ENCODE measurements at places on chromosomes 3 and 15.
A peak's percentile ranks its signal among the peaks of the same experiment; 100 is the strongest.

GRCh38 chr3:151430821-151431484 lies 29.9 kb downstream of the IGSF10 start:
- DNase-seq = peak; percentile 71

- DNase-seq = no peak
Observed at GRCh38 chr3:45185461-45185860, 39.3 kb upstream of the CDCP1 start.

- no peak for DNase-seq
Observed at GRCh38 chr3:135083756-135084155, 288.7 kb downstream of the EPHB1 start.

DNA sequence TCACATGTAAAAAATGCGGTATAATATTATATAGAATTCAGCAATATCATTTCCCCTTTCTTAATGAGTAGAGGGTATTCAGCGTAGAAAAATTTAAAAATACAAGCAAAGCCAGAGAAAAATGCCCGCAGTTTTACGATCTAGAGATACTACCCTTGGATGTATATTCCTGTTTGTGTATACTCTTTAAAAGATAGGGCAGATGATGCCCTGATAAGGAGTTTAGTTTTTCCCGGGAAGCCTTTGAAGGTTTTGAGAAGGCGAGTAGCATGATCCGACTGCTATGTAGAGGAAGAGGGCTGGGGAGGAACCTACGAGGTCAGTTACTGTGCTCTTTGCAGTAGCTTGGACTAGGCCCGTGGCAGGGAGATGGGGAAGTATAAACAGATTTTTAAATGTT lies 1.2 kb downstream of the YEATS2 start:
- DNase-seq = peak; percentile 43

GRCh38 chr3:194250098-194251002 lies 100.8 kb downstream of the CPN2 start:
- DNase-seq = peak; percentile 89

DNA sequence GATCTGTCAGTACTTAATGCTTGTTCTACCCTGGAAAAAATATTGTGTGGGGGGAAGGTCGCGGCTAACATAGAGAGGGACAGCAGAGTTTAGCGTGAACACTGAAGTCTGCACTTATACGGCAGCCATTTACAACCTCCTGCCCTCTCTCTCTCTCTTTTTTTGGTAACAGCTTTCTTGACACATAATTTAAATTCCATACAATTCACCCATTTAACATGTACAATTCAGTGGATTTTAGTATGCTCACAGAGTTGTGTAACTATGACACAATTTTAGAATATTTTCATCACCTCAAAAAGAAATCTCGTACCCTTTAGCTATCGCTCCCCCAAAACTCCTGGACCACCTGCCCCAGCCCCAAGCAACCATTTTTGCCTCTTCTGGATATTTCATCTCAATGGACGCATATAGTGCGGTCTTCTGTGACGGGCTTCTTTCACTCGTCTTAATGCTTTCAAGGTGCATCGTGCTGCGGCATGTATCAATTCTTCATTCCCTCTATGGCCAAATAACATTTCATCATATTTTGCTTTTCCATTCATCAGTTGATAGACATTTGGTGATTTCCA lies 141.8 kb downstream of the XXYLT1 start:
- DNase-seq = no peak

- no peak for DNase-seq
Observed at GRCh38 chr3:52397676-52398399, 47.1 kb downstream of the SEMA3G start.

GRCh38 chr15:39331584-39331983 lies 249.3 kb upstream of the THBS1 start:
- no peak for DNase-seq

DNA sequence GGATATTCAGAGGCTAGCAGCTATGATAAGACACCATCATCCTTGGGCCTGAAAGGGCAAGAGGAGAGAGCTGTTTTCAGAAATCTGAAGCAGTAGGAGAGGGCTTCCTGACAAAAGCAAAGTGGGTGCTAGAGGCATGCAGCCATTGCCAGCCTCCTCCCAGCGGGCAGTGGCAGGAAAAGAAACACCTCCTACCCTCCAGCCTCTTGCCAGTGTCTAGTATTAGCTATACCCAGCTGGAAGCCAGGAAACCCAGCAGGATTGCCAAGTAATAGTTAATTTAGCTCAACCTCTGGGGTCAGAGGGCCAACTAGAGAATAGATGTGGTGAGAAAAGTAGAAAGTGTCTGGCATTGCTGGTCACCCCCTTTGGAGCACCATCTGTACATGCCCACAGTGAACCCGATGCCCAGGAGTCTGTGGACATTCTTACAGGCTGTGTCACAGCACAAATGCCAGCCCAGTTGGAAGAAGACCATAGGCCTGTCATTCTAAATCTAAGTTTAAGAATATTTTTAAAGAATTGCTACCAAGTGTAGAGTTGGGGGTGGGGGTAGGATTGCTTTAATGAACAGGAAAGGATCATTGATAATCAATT lies 85.3 kb downstream of the HCN4 start:
- no peak for DNase-seq

GRCh38 chr3:129344540-129345220 lies 66.0 kb downstream of the HMCES start:
- DNase-seq = no peak

- no peak for DNase-seq
Observed at GRCh38 chr3:154169796-154170110, 48.6 kb downstream of the ARHGEF26 start.

DNA sequence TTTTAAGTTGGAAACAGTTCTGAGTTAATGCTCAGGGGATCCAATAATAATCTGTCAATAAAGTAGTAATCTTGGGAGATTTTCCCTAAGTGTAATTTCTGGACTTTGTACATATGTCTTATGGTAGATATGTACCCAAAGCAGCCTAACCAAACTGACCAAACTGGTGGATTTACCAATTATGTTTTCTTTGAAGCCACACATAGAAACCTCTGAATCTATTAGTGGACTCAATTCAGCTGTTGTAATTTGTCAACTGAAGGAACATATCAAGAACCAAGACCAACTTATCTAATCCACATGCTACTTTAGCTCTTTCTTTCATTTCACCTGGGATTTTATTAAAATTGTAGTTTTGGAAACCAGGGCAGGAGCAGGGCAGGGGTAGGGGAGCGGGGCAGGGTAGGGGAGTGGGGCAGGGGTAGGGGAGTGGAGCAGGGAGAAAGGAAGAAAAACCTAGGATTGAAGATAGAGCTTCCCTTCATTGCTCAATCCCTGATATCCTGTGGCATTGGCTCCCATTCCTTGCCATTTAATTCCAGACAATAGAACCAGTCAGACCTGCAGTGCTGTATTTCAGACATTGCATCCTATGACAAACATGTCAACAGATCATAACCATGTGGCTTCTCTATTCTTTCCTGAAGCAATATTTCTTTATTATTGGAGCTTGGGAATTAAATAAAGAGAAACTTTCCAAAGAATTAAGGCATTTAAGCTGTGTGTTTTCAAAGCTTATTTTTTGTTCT lies 101.8 kb downstream of the NFKBIZ start:
- DNase-seq = no peak

DNA sequence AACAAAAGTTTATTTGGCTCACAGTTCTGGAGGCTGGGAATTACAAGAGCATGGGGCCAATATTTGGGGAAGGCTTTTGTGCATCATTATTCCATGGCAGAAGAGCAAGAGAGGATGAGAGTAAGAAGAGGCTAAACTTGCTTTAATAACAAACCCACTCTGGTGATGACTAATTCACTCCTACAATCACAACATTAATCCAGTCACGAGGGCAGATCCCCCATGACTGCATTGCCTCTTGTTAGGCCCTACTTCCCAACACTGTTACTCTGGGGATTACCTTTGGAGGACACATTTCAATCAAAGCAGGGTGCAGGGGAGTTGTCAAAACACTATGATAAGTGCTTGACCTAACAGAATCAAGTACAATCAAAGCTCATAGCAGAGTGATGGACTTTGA lies 181.7 kb downstream of the BBX start:
- peak; percentile 73 for DNase-seq

DNA sequence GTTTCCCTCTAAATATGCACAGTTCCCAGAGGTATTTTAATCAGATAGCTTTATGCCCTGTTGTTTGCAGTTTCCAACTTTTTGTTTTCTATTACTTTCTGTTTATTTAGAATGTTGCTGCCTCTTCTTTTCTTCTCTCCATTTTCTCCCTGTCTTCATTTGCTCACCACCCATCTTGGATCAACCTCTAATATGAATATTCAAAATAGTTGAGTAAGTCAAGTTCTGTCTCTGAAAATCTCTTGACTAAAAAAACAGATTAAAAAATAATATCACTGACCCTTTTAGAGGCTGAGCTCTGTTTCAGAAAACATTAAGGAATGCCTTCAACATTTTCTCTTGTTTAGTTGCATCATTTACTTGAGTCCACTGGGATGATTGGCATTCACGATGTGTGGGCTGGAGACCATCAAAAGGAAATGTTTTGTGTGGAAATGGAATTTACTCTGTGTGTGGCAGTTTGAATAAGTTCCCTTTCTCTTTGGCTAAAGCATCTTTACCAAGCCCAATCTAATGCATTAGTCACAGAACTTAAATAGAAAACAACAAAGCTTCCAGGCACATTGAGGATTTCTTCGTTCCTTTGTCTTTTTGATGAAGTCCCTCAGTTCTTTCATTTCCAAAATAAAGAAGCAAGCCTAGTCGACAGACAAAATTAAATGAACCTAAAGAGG lies 633.9 kb upstream of the TGFBR2 start:
- DNase-seq = peak; percentile 77

GRCh38 chr3:31999907-32000439 lies 18.4 kb downstream of the ZNF860 start:
- DNase-seq = no peak

GRCh38 chr3:61690016-61690415 lies 128.6 kb downstream of the PTPRG start:
- DNase-seq = no peak

GRCh38 chr15:84598250-84598649 lies 2.6 kb upstream of the ZSCAN2 start:
- DNase-seq = peak; percentile 32

GRCh38 chr3:107206945-107207344 lies 170.3 kb upstream of the CCDC54 start:
- peak; percentile 30 for DNase-seq

GRCh38 chr3:141454906-141455602 lies 31.8 kb upstream of the RASA2 start:
- peak; percentile 94 for DNase-seq

- DNase-seq = no peak
Observed at GRCh38 chr3:59878038-59878427, 828.2 kb upstream of the CFAP20DC start.

- DNase-seq = no peak
Observed at GRCh38 chr3:46036191-46036590, 8.9 kb upstream of the XCR1 start.

Data from fibroblast of mammary gland (primary cell).